ENCODE measurements at places on chromosomes 2 and 18. TPM values are rescaled to one million over a fixed set of nuclear protein-coding genes. Genes with fewer than 3 reads are reported as not detected.

GRCh38 chr18:62784966-62785413 lies 69.6 kb downstream of the PHLPP1 start:
- H3K27ac ChIP-seq = no peak overlapping the region
- DNase-seq = no peak
- no peak overlapping the region for H3K4me3 ChIP-seq
- no peaks in the 10 kb centered on the region for H3K27me3 ChIP-seq
- no peaks in the 10 kb centered on the region for H3K36me3 ChIP-seq
- H3K4me1 ChIP-seq = peaks cover 51% of the 10 kb centered on the region

DNA sequence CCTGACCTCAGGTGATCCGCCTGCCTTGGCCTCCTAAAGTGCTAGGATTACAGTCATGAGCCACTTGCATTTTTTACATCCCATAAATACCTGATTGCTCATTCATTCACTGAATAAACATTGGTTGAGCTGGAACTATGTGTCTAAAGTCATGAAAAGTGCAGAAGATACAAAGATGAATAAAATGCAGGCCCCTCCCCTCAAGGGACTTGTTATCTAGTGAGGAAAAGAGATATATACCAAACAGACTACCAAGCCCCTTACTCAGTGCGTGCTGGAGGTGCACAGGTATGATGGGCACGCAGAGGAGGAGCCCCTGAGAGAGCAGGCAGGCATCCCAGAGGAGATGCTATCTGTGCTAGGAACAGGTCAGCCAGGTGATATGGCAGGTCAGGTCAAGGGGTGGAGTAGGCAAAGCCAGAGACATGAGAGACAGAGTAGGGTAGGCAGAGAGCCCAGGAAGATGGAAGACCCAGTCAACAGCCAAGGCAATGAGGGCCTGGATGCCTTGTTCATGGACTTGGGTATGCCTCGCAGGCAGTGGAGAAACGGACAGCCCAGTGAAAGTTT lies 7.7 kb downstream of the FHL2 start:
- H3K36me3 ChIP-seq = peaks cover 33% of the 10 kb centered on the region
- H3K27ac ChIP-seq = no peak overlapping the region
- H3K27me3 ChIP-seq = no peaks in the 10 kb centered on the region
- H3K4me1 ChIP-seq = peaks cover 20% of the 10 kb centered on the region
- H3K4me3 ChIP-seq = no peak overlapping the region
- no peak for DNase-seq

- peaks cover 50% of the 10 kb centered on the region for H3K4me1 ChIP-seq
- peaks cover 11% of the 10 kb centered on the region for H3K36me3 ChIP-seq
- no peak for DNase-seq
- H3K27ac ChIP-seq = peak overlapping the region; percentile 94
- no peaks in the 10 kb centered on the region for H3K27me3 ChIP-seq
- peak overlapping the region; percentile 95 for H3K4me3 ChIP-seq
Observed at GRCh38 chr2:69641887-69642708, 1.4 kb downstream of the AAK1 start.

DNA sequence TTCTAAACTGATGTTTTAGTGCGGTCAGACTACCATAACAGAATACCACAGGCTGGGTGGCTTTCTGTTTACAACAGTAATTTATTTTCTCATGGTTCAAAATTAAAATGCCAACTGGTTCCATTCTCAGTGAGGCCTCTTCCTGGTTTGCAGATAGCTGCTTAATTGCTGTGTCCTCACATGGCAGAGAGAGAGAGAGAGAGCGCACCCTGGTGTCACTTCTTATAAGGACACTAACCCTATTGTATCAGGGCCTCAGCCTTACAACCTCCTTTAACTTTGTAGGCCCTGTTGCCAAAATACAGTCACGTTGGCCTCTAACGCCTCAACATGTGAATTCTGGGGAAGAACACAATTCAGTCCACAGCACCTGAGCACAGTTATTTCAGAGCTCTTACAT lies 37.5 kb upstream of the ZNF385B start:
- no peak overlapping the region for H3K4me3 ChIP-seq
- no peak overlapping the region for H3K27ac ChIP-seq
- no peaks in the 10 kb centered on the region for H3K36me3 ChIP-seq
- no peaks in the 10 kb centered on the region for H3K27me3 ChIP-seq
- H3K4me1 ChIP-seq = no peaks in the 10 kb centered on the region

- peaks cover 13% of the 10 kb centered on the region for H3K4me1 ChIP-seq
- H3K4me3 ChIP-seq = no peak overlapping the region
- DNase-seq = no peak
- peaks cover 32% of the 10 kb centered on the region for H3K36me3 ChIP-seq
- H3K27me3 ChIP-seq = no peaks in the 10 kb centered on the region
Observed at GRCh38 chr2:70069049-70069448, 18.2 kb upstream of the PCBP1 start.

GRCh38 chr2:152173831-152174230 lies 1.7 kb downstream of the STAM2 start:
- no peaks in the 10 kb centered on the region for H3K36me3 ChIP-seq
- no peaks in the 10 kb centered on the region for H3K27me3 ChIP-seq
- peaks cover 12% of the 10 kb centered on the region for H3K4me1 ChIP-seq
- peak overlapping the region; percentile 97 for H3K4me3 ChIP-seq

DNA sequence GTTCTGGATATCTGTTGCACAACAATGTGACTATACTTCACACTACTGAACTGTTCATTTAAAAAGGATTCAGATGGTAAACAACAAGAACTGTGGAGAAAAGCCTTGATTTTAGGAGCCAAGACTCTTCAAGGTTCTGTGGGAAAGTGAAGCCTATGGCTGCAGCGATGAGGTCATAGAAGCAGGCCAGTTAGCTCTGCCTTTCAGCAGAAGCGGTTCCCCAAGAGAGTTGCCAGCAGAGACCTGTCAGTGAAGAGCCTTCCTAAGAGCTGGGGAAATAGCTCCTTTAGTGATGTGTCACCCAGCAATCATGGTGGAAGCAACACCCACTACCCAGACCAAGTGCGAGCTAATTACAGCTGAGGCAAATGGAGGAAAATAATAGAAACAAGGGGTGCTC lies 346.5 kb upstream of the ETAA1 start:
- no peak for DNase-seq
- peaks cover 19% of the 10 kb centered on the region for H3K4me1 ChIP-seq
- no peak overlapping the region for H3K4me3 ChIP-seq
- no peak overlapping the region for H3K27ac ChIP-seq
- no peaks in the 10 kb centered on the region for H3K36me3 ChIP-seq

GRCh38 chr2:127707890-127708648 lies 6.8 kb downstream of the SFT2D3 start:
- peaks cover 22% of the 10 kb centered on the region for H3K36me3 ChIP-seq
- no peak overlapping the region for H3K27ac ChIP-seq
- no peaks in the 10 kb centered on the region for H3K27me3 ChIP-seq
- peaks cover 8% of the 10 kb centered on the region for H3K4me1 ChIP-seq
- DNase-seq = no peak
- H3K4me3 ChIP-seq = no peak overlapping the region

DNA sequence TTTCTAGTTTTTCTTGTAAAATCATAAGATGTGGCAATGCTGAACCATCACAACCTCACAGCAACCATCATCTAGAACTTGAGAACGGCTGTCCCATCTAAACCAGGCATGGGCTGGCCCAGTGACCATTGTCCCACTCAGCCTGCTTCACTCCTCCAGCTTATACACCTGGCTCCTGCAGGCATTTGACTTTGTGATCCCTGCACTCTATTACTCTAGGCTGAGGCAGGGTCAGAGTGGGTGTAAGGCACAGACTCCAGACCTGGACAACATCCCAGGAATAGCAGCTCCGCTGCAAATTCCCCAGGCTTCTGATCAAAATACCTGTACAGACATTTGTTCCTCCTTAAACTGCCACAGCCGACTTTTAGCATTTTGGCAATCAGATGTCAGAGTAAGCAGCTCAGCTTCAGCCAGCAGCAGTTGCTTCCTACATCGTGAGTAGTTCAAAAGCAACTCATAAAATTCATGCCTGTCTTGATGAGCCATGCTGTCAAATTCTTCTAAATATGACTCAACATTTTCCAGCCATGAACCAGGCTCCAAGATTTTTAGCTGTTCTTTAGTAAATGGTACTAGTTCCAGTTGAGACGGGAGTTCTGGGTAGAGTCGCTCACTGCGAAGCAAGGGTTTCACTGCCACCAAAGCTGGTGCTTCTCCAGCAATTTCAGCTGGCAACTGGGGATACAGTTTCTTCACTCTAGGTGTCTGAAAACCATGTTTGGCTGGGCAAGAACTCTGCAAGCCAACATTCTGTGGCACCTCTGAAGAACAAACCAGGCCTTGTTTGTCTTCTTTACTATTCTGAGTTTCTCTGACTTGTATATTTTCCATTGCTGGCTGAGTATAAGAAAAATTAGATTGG lies 12.8 kb downstream of the EPG5 start:
- DNase-seq = no peak
- no peak overlapping the region for H3K4me3 ChIP-seq
- H3K27ac ChIP-seq = no peak overlapping the region
- H3K36me3 ChIP-seq = peaks cover 33% of the 10 kb centered on the region
- H3K4me1 ChIP-seq = peaks cover 4% of the 10 kb centered on the region

DNA sequence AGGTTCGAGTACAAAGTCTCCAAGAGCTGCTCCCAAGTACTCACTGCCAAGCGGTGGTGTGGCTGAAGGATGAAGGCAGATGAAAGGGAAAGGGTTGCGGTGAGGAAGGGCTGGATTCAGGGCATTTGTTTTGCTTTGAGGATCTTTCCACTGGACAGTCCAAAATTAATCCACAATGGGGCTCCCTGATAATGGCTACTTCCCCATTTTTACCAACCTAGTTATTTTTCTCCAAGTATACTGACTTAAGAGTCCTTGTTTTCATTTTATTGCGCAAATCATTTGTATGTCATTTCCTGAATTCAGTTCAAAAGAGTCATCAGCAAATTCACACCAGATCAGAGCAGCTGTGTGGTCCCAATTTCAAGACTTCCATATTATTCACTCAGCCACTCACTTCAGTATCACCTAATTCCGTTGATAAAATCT lies 464 bp upstream of the SESTD1 start:
- DNase-seq = no peak
- peaks cover 13% of the 10 kb centered on the region for H3K27me3 ChIP-seq
- H3K4me3 ChIP-seq = peak overlapping the region; percentile 80
- peak overlapping the region; percentile 66 for H3K27ac ChIP-seq

GRCh38 chr2:70850925-70851324 lies 15.3 kb upstream of the CD207 start:
- H3K4me1 ChIP-seq = no peaks in the 10 kb centered on the region
- H3K36me3 ChIP-seq = no peaks in the 10 kb centered on the region
- no peak for DNase-seq
- H3K4me3 ChIP-seq = no peak overlapping the region

GRCh38 chr2:232328032-232328422 lies 50.5 kb upstream of the ALPP start:
- H3K4me3 ChIP-seq = no peak overlapping the region
- no peak overlapping the region for H3K27ac ChIP-seq
- H3K27me3 ChIP-seq = no peaks in the 10 kb centered on the region
- peaks cover 4% of the 10 kb centered on the region for H3K4me1 ChIP-seq

- H3K36me3 ChIP-seq = no peaks in the 10 kb centered on the region
- H3K27me3 ChIP-seq = peaks cover 5% of the 10 kb centered on the region
- DNase-seq = no peak
- H3K4me3 ChIP-seq = no peak overlapping the region
Observed at GRCh38 chr18:74436158-74436769, 20.8 kb downstream of the DIPK1C start.

DNA sequence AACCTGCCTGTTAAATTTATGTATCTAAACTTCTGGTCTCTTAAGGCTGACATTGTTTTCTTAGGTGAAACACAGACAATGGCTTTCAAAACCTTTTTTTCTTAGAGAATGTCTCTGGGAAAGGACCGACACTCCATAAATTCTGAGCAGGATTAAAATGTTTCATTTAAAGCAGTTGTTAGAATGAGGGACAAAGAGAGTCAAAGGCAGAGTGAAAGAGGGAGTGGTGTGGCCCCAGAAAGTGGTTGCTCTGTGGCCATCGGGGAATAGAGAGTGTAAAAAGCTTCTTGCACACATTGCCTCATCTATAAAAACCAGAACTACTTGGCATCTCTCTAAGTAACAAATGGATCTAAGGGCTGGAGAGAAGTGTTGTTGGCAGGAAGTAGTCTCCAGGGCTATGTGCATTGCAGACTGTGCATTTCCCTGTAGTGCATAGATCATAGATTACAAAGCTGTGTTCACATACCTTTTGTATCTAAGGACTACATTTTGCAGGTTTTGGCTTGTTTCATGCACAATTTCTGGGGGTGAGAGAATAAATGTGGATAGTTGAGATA lies 3.6 kb downstream of the RPRM start:
- H3K36me3 ChIP-seq = no peaks in the 10 kb centered on the region
- H3K4me1 ChIP-seq = peaks cover 15% of the 10 kb centered on the region
- peaks cover 62% of the 10 kb centered on the region for H3K27me3 ChIP-seq
- DNase-seq = no peak
- H3K4me3 ChIP-seq = peak overlapping the region; percentile 53

GRCh38 chr2:75798569-75798968 lies 87.9 kb upstream of the GCFC2 start:
- no peak overlapping the region for H3K27ac ChIP-seq
- no peak overlapping the region for H3K4me3 ChIP-seq
- H3K4me1 ChIP-seq = no peaks in the 10 kb centered on the region
- peaks cover 4% of the 10 kb centered on the region for H3K27me3 ChIP-seq

DNA sequence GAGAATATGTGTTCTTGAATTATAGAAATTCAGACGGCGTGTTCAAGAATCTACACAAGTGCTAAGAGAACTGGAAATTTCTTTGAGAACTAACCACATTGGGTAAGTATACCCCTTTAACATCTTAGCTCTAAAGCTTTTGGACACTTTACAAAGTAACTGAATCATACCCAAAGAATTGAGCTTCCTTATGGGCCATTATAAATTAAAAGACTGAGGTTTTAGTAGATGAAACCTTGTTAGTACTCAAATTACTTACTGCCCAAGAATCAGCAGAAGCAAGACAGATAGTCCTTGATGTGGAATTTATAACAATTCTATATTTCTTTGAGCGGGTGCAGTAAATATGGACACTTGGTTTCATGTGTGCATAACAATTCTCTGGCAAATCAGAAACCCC lies 168.3 kb downstream of the PRPF40A start:
- H3K4me3 ChIP-seq = no peak overlapping the region
- no peaks in the 10 kb centered on the region for H3K27me3 ChIP-seq

Gene C2orf80
- total RNA-seq = not detected

Gene CPLX4
- not detected for total RNA-seq

Gene MPHOSPH10
- total RNA-seq = 40.2 TPM

Gene ADD2
- 5.0 TPM for total RNA-seq

Gene FARSB
- total RNA-seq = 24.0 TPM

Gene ZRANB3
- 15.8 TPM for total RNA-seq

Gene ABCG5
- 0.10 TPM for total RNA-seq

Gene CIAO1
- total RNA-seq = 69.7 TPM

Gene ACMSD
- total RNA-seq = not detected

Gene UGT1A4
- total RNA-seq = not detected

Gene MOGAT1
- total RNA-seq = 0.45 TPM

Gene SPC25
- total RNA-seq = 25.2 TPM
